ENCODE measurements at places on chromosomes 11 and 22.
A peak's percentile ranks its signal among the peaks of the same experiment; 100 is the strongest.

GRCh38 chr11:15641271-15642045 is 526.7 kb downstream of the INSC start:
- DNase-seq = no peak

GRCh38 chr11:15590132-15590531 is 475.4 kb downstream of the INSC start:
- DNase-seq = no peak

DNA sequence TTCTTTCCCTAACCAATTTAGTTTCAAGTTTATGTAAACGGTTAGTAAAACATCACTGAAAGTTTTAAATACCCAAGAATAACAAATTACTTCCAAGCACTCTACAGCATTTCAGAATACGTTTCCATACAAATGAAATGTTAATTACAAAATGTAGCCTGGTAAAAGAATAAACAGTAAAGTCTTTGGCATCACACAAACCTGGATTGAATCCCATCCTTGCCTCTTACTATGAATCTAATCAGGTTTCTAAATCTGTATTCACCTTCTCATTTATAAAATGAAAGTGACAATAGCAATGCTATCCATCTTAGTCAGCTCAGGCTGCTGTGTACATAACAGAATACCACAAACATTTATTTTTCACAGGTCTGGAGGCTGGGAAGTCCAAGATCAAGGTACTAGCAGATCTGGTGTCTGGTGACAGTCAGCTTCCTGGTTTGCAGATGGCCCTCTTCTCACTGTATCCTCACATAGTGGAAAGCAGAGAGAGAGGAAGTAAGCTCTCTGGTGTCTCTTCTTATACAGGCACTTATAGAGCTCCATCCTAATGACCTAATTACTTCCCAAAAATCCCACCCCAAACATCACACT is 19.2 kb downstream of the FAM168A start:
- no peak for DNase-seq

DNA sequence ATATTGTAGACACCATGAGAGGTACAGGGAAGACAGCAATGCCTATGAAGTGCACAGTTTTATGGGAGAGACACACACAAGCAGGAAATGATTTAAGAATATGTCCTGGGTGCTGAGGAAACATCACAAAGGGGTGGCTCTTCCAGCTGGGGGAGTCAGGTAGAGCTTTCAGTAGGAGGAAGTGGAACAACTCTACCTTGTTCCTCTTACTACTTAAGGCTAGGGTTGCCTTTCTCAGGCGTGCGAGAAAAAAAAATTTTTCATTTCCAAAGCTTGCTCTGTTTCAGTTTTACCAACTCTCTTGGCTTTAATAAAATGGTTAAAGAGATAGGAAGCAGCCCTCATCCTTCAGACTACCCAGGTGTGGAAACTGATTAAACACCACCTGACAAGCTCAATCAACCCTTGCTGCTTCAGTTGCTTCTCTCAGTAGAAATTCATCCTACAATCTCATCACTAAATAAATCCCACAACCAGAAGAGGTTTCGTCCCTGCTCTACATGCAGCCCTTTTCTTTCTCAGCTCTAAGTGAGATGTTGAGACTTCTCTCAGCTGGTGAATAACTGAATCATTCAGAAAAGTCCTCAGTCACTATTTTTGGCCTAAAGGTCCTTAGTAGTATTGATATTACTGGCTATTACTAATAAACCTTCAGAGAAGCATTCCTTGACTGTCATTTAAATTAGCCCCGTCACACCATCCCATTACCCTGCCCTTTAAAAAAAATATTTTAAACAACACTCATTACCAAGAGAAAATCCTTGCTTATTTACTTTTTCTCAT is 5.9 kb downstream of the ABTB2 start:
- no peak for DNase-seq

- DNase-seq = peak; percentile 27
Observed at GRCh38 chr11:5123802-5124521, 14.2 kb downstream of the OR52A5 start.

DNA sequence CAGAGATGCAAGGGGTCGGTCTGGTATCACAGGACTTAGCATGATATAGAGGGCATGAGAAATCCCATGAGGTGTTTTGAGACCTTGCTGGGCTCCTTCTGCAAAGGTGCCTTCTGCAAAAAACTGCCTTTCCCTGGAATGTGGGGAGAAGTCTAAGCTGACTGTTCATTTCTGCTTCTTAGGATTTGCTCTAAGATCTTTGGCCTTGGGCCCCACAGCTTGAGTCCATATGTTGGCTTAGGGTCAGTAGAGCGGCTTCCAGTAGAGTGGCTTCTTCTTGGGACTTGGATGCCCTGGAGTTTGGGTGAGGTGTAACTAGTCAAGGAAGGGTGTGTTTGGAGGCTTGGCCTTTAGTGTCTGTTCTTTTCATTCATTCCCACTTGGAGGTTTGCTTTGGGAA is 37.0 kb downstream of the AMPD3 start:
- no peak for DNase-seq

- no peak for DNase-seq
Observed at GRCh38 chr22:20980523-20980922, 1.6 kb upstream of the LZTR1 start.

DNA sequence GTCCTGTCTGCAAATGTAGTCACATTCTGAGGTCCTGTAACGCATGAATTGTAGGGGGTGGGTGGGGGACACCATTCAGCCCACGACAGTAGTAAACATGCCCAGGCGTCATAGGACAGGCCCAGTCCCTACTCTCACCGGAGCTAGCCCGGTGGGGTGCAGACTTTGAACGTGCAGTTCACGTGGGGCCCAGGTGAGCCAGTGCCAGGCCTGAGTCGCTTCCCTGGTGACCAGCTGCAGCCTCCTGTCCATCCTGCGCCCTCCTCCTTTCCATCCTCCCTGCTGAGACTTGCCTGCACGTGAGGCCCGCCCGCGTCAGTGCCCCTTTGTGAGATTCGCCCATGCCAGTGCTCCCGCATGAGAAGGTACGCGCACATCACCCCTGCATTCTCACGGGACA is 116.8 kb downstream of the WNT7B start:
- DNase-seq = no peak

- no peak for DNase-seq
Observed at GRCh38 chr22:25563761-25564319, 635 bp upstream of the GRK3 start.

GRCh38 chr22:48440176-48440575 is 1387.5 kb downstream of the BRD1 start:
- no peak for DNase-seq

GRCh38 chr11:99584830-99585229 is 564.1 kb downstream of the CNTN5 start:
- DNase-seq = no peak

DNA sequence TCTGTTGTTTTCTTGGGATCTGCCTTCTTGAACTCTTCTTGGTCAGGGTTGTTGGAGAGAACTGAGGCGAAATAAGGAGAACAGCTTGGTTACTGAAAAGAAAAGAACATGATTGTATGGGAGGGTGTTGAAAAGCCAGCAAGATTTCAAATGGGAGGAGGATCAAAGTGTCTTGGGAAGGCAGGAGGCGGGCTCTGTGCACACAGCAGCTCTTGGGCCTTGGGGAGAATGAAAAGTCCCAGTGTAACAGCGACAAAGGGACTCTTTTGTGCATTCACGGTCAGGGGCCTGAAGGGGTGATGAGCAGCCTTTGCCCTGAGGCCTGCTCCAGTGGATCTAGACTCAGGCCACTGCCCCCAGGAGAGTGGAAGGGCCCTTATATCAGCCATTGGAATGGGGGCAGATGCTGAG is 135.4 kb downstream of the ADAMTS15 start:
- DNase-seq = no peak

DNA sequence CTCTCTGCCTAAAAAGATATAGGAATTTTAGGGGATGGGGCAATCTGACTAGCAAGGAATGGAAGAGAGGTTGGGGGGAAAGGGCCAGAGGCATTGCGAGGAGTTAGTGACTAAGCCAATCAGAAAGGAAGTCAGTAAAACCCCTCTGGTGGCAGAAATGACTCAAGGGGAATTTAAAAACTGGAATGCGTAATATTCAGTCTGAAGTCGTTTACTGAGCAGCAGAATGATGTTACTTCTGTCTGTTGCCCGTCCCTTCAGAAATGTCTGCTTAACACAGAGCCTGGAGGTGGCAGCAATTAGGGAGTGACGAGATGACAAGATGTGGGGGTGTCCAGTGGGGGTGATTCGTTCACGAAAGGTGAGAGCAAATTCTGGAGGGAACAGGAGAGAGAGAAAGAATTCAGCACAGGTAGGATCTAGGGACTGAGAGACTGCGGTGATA is 107.7 kb upstream of the CLMP start:
- no peak for DNase-seq

All from pancreas (tissue), 10 donors.